ENCODE measurements at places on chromosomes 7 and 10.

DNA sequence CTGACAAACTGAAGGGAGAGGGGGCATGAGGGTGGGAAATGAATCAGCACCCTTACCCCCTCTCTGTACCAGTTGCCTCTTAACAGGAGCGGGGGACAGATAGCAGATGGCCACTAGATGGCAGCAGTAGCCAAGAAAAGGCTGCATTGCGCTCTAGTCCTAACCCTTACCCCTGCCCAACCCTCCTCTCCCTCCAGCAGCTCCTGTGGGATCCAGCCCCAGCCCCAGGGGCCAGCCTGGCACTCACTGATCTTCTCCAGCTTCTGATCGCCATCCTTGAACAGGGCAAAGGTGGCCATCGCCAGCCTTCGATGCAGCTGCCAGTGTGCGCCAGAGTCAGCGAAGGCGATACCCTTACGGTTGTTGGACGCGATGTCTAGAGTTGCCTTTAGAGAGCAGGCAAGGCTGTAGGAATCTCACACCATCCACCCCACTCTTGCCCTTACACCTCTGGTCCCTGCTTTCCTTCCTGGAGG, 2.2 kb downstream of the CYP17A1 start:
- DNase-seq = peak; percentile 71

GRCh38 chr10:77537720-77538373, 99.8 kb downstream of the KCNMA1 start:
- DNase-seq = no peak

- no peak for DNase-seq
These were observed 237.2 kb downstream of the MGMT start for GRCh38 chr10:129704225-129704624.

DNA sequence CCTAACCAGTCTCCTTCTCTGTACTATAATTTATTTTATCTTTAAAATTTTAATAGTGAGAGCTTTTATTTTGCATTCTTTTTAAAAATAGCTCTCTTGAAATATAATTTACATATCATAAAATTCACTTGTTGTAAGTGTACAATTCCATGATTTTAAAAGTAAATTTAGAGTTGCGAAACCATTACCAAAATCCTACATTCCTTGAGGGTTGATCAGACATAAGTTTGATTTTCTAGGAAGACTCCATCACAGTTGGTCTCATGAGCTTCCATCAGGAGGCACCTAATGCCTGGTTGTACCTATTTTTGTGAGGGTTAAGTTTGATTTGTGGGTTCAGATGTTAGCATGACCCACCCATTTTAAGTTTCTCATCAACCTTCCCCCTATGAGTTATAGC, 108.1 kb downstream of the BMPER start:
- DNase-seq = no peak

DNA sequence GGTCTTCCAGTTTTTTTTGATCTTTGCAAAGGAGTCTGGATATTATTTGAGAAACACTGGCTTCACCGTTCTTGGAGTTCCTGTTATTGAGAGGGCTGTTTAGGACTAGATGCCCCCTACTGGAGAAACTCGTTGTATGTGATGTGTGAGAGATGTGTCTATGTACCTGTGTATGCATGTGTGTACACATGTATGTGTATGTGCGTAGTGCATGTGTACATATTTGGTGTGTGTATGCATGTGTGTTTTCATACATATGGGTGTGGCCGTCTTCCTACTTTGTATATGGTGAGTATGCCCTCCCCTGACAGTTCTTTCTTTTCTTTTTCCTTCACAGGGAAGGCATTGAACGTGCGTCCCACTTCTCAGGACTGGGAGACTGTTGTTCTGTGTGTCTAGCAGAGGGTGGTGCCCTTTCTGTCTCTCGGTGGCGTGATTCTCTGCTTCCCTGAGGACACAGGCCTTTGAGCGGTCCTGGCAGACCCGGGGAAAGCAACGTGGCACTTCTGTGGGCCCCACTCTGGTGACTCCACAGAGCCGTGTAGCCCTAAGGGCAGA, 3.0 kb upstream of the CALHM3 start:
- DNase-seq = peak; percentile 72

DNA sequence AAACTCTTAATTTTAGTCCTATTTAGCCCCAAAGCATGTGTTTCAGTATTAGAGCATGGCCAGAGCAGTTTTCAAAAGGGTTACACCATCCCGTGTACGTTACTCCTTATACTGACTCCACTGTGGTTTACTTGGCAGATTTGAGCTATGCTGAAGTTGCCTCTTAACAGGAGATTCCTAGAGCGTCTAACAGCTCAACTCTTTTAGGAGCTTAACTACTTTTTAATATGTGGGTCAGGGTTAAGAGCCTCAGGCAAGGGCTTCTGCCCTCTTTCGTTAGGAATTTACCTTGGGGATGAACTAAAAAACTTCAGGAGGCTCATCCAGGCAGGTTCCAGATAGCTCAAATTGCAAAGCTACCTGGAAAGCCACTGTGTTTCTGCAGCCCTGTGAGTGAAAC, 674.8 kb upstream of the C7orf33 start:
- DNase-seq = no peak

DNA sequence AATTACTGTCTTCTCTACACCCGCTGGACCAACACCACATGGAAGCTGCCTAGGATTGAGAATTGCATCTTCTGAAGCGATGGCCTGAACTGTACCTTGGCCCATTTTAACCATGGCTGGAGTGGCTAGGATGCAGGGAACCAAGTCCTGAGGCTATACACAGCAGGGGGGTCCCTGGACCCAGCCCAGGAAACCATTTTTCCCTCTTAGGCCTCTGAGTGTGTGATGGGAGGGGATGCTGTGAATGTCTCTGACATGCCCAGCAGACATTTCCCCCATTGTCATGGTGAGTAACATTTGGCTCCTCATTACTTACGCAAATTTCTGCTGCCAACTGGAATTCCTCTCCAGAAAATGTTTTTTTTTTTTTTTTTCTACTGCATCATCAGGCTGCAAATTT, 822.7 kb downstream of the PCDH15 start:
- no peak for DNase-seq

DNA sequence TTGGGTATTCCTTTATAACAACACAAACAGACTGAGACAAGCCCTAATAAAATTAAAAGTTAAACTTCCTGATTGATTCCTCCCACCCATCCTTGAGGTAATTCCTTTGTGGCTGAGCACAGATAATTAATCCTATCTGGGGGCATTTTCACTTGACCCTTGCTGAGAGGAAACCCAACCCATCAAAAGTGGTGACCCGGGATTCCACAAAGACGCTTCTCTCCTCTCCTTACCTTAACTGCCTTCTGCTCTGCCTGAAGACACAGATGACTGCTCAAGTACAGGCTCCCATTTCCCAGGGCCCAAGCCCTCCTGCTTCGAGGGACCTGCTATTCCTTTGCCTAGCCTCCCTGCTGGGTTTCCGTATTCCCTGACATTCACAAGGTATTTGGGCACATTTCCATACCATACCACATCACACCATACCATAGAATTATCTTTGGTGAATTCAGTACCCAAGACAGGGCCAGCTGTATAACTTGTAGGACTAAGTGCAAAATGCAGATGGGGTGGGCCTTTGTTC, 9.8 kb upstream of the MAPK8 start:
- no peak for DNase-seq

DNA sequence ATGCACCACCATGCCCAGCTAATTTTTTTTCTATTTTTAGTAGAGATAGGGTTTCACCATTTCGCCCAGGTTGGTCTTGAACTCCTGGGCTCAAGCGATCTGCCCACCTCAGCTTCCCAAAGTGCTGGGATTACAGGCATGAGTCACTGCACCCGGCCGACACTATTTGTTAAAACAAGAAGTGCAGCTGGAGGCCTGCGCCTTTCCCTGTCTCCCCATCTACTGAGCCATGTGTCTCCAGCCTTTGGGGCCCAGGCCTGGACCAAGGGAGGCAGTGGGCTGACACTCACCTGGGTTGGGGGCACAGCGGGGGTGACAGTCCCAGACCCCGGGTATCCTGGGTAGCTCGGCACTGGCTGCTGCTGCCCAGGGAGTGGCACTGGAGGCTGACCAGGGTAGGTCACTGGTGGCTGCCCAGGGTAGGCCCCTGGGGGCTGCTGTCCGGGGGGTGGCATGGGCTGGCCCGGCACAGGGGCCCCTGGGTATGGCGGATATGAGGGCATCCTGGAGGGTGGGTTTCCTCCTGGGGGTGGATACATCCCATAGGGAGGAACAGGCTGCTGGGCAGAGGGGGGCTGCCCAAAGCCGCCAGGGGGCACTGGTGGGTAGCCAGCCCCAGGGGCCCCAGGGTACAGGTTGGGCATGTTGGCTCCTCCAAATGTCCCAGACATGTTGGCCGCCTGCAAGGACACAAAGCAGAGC, 36.3 kb downstream of the PLAC9 start:
- DNase-seq = peak; percentile 24

DNA sequence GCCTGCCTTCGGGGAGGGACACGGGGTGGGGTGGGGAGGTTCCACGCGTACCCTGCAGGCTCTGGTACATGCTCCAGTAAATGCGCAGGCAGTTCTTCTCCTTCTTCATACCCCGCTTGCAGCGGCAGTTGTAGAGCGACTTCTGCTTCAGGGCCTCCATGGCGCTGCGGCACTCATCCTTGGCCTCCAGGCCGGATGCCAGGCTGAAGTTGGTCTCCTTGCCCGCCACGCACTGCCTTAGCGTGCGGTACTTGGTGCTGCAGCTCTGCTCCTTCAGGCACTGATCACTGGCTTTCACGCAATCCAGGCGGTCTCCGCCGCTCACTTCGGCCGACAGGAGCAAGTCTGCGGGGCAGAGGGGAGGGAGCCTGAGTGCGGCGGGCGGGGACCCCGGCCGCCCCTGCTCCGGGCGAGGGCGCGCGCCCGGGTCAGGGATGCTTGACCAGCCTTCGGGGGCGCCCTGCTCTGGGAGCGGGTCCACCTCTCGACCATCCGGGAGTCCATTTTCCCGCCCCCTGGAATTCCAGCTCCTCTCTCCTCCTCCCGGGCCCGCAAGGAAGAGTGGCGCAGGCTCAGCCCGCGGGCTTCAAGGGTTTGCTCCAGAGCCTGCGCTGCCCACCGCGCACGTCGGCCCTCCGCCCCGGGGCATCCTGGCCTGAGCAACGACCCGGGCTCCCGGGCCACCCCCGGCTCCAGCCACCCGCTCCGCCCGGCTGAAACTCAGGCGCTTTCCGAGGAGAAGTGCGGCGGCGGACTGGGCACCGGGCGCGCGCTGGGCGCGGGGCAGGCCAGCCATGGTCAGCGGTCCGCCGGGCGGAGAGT, 2.0 kb downstream of the GFRA1 start:
- no peak for DNase-seq

DNA sequence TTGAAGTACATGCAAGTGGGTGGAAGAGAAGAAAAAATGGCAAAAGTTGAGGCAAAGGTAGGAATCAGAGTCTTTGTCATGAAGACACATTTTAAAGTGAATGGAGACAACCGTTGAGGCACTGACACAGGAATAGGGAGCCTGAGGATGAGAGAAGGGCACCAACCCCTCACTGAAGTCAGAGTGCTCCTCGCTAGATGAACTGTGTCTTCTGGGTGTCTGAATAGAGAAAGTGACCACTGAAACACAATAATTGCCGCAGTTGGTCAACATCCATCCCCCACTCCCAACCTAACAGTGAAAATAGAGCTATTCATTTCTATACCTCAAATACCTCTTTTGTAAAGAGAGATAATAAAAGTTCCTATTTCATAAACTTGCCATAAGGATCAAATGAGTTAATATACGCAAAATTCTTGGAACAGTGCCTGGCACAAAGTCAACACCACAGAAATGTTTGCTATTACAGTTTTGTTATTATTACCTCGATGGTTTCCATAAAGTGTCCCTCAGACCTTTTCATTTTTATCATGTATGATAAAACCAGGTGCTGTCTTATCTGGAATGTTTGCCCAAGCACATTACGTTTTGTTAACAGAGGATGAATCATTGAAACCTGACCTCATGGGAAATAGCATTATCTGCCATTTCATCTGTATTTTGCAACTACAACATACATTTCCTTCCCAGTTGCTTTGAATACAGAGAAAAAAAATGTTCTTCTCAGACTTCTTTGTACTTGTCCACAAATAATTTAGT, 61.8 kb upstream of the SP4 start:
- no peak for DNase-seq

DNA sequence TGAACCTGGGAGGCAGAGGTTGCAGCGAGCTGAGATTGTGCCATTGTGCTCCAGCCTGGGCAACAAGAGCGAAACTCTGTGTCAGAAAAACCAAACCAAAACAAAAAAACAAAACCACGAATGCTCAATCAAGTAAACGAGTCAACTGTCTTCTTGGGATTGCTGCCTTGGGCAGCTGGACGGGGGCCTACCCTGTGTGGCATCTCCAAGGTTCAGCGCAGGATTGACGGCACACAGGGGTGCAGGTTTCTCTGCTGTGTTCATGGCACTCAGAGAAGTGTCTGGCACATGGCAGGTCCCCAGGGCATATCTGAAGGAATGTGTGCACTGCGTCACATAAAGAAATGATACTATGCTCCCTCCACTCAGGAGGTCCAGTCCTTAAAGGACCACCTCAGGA, 25.2 kb upstream of the CRYGN start:
- DNase-seq = no peak

DNA sequence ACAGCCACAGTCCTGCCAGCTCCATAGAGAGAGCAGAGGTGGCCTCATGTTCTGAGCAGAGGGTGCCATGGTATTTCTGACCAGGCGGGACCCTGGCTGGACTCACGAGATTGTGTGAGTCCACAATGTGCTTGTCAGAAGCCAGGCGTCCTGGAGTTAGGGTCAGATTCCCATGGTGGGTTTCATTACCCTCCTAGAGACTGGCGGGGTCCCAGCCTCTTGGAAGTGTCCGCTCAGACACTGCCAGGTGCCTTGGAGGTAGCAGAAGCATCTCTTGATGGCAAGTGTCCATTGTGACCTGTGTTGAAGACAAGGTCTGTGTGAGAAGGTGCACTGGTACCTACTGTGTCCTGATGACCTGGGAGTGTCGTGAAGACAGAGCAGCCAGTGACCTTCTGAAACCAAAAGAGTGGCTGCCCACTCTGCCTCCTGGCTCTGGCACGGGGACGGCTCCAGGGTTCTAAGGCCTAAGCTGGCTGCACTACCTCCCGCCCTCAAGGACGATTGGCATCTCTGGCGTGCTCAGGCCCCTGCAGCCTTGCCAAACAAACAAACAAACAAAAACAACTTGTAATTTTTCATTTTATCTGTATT, 56.8 kb downstream of the MGMT start:
- DNase-seq = no peak

DNA sequence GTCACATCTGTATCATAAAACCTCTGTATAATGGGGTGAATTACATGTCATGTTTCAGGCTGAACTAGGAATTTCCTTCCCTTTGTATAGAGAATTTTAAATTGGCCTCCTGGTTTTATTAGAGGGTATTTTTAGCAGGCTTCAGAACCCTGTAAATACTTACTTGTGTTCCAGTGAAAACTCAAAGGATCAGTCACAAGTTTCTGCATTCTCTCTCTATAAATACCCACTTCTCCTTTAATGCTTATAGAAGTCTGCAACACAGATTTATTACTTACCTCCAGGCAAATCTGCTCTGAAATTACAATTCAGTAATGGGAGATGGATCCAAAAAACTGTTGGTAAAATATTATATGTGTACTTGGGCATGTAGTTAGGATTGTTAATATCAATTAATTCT, 161.6 kb downstream of the GLI3 start:
- no peak for DNase-seq

GRCh38 chr10:95440038-95440725, 121.0 kb downstream of the SORBS1 start:
- DNase-seq = no peak

- no peak for DNase-seq
These were observed 26.4 kb downstream of the ASB13 start for GRCh38 chr10:5640036-5640435.

All from RPMI8226 (cell line).